Bladder microvascular endothelial cell (primary cell): ENCODE measurements at places on chromosomes 16 and 17. TPM values are rescaled to one million over a fixed set of nuclear protein-coding genes. Genes with fewer than 3 reads are reported as not detected.

C1QTNF1 gene
- total RNA-seq, result 9.1 and 30.4 TPM in 2 replicates

DHRS7B gene
- 18.6 and 19.3 TPM in 2 replicates for total RNA-seq

FOXJ1 gene
- under 0.01 TPM in 1 of 2 replicates, not detected in the other for total RNA-seq

EPN3 gene
- total RNA-seq, result under 0.01 and 0.06 TPM in 2 replicates

GCGR gene
- total RNA-seq, result not detected in 2 replicates

TBC1D3G gene
- not detected in 2 replicates for total RNA-seq

KRT17 gene
- total RNA-seq, result 1.2 and 2.6 TPM in 2 replicates

TRAF7 gene
- total RNA-seq, result 59.9 and 113 TPM in 2 replicates

ZKSCAN2 gene
- total RNA-seq, result 1.9 and 4.5 TPM in 2 replicates

SKAP1 gene
- total RNA-seq, result 0.16 TPM in 1 of 2 replicates, not detected in the other

SOX15 gene
- 0.06 and 0.49 TPM in 2 replicates for total RNA-seq

ABCA6 gene
- total RNA-seq, result 19.3 and 21.1 TPM in 2 replicates

ENO3 gene
- 1.6 and 4.7 TPM in 2 replicates for total RNA-seq

NPIPB5 gene
- 43.4 and 248 TPM in 2 replicates for total RNA-seq

TEX14 gene
- total RNA-seq, result under 0.01 TPM in 1 of 2 replicates, not detected in the other

KRT25 gene
- total RNA-seq, result not detected in 2 replicates

SAMD14 gene
- 2.9 and 14.1 TPM in 2 replicates for total RNA-seq

NPIPA5 gene
- 0.49 and 1.6 TPM in 2 replicates for total RNA-seq

ABCC11 gene
- not detected in 2 replicates for total RNA-seq

SMTNL2 gene
- total RNA-seq, result not detected in 2 replicates

RBFOX1 gene
- not detected in 2 replicates for total RNA-seq

CDT1 gene
- total RNA-seq, result 8.5 and 10.4 TPM in 2 replicates

CCL7 gene
- 0.38 TPM in 1 of 2 replicates, not detected in the other for total RNA-seq

TEN1 gene
- 15.2 and 16.0 TPM in 2 replicates for total RNA-seq

PIMREG gene
- 16.3 and 32.2 TPM in 2 replicates for total RNA-seq

SSTR5 gene
- 0.16 and 0.50 TPM in 2 replicates for total RNA-seq

CDH13 gene
- 78.2 and 240 TPM in 2 replicates for total RNA-seq

CD300H gene
- total RNA-seq, result not detected in 2 replicates

PPP1R27 gene
- total RNA-seq, result not detected in 2 replicates

HBQ1 gene
- total RNA-seq, result 0.97 TPM in 1 of 2 replicates, not detected in the other

MYLK3 gene
- under 0.01 and 0.50 TPM in 2 replicates for total RNA-seq
